ENCODE measurements at places on chromosomes 4 and X.

DNA sequence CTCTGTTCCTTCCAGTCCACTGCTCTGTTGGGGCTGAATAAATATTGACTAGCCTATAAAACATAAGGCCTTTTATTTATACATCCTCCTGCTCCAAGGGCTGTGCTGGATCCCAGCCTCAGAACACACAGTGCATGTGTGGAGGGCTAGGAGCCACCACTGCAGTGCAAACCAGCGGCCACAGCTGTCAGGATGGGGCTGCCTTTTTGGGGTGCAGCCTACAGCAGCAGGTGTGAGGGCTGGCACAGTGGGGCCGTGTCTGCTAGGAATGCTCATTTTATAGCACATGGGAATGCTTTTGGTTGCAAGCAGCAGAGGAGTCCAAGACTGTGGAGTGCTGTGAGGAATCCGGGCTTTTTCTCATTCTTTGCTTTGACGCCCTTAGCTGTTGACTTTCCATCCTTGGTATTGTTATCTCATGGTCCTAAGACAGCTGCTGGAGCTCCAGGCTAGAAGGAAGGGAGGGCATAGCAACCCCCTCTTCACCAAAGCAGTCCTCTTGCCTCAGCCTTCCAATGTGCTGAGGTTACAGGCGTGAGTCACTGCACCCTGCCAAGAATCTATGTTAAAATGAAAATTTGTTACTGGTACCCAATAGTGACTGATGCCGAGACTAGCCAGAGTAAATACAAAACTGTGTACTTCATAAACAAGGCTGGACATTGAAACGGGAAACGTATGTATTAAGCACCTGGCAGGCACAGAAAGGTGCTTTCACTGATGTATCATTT lies 334.3 kb upstream of the GATB start:
- DNase-seq = no peak

GRCh38 chr4:10057023-10057395 lies 35.7 kb upstream of the SLC2A9 start:
- no peak for DNase-seq

GRCh38 chr4:26362745-26363439 lies 42.1 kb downstream of the RBPJ start:
- no peak for DNase-seq

- DNase-seq = no peak
Observed at GRCh38 chrX:114959729-114960128, 57.7 kb downstream of the IL13RA2 start.

DNA sequence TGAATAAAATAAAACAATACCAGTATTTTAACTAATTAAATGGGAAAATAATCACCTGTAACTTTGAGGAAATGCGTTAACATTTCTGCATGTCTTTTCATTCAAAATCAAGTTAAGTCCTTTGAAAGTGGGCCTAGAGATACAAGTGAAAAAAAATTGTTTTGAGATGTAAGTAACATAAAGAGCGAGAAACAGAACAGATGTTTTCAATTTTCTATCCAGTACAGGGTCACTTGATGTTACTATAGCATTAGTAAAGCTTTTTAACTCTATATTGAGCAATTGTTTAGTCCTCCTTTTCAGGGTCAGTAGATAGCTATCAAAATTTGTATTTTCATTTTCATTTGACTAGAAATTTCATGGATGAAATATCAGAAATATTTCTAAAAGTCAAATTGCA lies 761.4 kb downstream of the CCSER1 start:
- DNase-seq = no peak

GRCh38 chr4:144583658-144584057 lies 62.3 kb upstream of the HHIP start:
- no peak for DNase-seq

DNA sequence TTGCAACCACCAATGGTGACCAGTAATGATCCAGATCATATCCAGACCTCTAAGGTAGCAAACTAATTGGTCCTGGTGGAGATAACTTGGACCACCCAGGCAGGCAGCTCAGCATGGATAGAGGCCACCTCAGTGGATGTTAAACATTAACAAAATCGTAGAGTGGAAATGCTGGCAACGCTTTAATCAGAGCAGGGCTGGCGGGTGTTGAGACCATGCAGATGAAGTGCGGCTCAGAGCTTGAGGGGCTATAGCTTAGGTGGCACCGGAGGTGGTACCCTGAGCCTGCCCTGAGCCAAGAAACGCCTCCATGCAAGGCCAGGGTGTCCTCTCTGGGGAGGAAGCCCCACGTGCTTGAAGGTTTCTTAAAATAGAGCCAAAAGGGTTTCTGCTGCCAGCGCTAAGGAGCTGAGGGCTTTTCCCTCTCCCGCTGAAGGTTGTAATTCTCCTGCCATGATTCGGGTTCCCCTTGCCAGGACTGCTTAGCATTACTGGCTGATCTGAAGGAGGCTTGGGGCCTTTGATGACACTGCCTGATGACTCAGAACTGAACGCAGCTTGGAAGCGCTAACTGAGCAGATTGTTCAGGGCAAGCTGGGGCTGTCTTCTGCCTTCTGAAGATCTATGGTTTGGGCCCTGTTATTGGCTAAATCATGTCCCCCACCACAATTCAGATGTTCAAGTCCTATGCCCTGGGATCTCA lies 177.8 kb upstream of the ATP6AP2 start:
- DNase-seq = no peak

GRCh38 chr4:74612837-74613236 lies 167.9 kb downstream of the AREG start:
- no peak for DNase-seq

- DNase-seq = no peak
Observed at GRCh38 chr4:95248720-95249425, 299.9 kb downstream of the UNC5C start.

GRCh38 chr4:75494563-75494962 lies 19.6 kb downstream of the RCHY1 start:
- DNase-seq = no peak

DNA sequence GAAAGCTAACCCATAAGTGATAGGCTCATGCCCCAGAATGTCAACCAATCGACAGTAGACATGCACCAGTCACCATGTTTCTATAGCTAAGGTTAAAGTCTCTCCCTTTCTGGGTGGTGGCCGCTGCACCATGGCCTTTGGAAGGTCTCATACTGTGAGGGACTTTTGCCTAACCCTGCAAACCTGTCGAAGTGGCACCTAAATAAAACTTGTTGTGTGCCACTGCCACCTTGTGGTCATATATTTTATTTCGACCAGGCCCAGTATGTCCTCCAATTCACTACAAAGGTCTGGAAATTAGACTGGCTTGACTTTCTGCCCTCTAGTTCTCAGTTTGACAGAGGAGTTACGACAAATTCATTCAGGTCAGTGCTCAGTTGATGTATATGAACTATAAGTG lies 163.1 kb downstream of the SMARCA1 start:
- DNase-seq = no peak

DNA sequence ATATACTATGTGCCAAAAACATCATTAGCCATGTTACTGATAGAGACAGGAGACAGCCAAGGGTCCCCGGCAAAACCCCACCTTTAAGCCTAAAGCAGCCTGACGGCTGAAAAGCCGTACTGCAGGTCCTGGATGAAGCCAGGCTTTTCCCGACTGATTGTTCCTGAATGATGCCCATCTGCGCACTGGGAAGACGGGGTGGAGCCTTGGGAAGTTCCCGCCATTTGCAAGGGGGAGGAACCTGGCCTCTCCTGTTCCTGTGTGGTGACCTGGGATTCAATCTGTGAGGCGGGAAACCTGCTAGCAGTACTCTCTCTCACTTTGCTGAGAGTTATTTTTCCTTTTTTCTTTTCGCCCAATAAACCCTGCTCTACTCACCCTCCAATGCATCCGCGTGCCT lies 15.1 kb upstream of the CAMK2D start:
- DNase-seq = no peak

GRCh38 chr4:182537031-182537795 lies 294.0 kb downstream of the TENM3 start:
- no peak for DNase-seq

GRCh38 chrX:113644426-113644825 lies 803.8 kb upstream of the AMOT start:
- DNase-seq = no peak

- no peak for DNase-seq
Observed at GRCh38 chr4:52873191-52873590, 11.1 kb downstream of the RASL11B start.

DNA sequence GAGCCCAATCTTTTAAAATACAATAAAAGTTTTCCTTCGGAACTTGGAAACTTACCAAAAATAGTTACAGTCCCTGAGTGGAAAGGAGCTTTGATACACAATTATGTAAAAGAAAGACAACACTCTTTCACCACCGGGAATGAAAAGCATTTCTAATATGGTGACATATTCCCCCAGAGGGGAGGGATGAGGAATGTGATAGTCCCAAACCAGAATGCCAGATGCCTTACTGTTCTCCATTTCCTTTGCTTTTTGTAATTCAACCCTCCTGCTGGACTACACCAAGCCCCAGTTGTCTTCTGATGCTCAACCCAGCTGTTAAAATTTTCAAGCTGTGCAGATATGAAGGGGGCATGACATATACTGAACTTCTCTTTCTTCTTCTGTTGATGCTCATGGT lies 4.1 kb downstream of the PRIMPOL start:
- no peak for DNase-seq

DNA sequence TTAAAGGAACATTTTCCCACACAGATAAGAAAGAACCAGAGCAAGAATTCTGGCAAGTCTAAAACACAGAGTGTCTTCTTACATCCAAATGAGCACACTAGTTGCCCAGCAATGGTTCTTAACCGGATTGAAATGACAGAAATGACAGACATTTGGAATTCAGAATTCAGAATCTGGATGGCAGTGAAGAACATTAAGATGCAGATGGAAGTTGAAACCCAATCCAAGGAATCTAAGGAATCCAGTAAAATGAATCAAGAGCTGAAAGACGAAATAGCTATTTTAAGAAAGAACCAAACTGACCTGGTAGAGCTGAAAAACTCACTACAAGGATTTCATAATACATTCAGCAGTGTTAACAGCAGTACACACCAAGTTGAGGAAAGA lies 21.5 kb downstream of the ANAPC10 start:
- DNase-seq = no peak

DNA sequence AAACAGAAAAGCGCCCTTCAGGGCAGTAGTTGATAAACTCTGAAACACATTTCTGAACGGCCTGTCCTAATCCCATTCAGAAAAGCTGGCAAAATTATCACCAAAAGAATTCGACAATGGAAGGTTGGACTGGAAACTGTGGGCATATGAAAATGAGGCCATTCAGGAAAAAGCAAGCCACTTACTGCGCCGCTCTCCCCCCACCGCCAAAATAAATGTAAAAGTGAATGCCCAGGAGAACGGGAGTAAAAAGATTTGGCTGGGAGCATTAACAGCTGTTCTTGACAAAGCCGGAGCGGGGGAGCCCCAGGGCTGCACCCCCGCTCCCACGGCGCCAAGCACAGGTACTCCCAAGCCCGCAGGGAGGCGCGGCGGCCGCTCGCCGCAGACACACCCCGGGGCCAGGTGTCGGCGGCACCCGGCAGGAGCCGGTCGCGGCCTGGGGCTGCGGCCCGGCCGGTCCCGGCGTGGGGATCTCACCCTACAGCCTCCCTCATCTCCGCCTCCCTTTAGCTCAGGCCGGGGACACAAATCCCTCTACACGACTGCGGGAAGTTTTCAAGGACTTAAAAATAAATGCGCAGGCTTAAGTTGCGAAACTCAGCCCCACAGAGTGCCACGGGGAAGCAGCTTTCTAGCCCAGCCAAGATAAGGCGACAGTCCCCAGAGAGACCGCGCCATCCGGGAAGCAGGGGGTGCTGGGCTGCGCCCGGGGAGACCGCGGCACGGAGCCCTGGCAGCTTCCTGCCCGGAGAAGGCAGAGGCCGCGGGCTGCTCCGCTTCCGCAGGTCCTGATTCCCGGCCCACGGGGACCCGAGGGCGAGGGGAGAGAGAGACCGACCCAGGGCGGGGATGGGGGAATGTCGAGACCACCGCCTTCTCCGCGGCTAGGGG lies 593 bp downstream of the SH3RF1 start:
- DNase-seq = peak; percentile 75

DNA sequence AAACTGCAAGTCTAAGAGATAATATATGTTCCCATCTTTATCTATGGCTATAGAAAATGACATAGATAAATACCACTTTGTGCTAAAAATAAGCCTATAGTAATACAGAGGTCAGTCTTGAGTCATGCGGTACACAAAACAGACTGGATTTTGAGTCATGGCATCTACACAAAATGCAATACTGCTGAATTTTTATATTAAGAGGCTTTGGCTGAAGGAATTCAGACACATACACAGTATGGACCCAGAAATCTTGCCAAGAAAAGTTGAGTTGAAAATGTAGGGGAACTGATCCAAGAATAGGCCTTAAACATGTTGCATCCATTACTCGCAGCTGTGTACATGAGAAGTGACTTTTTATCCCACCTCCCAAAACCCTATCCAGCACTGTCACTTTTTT lies 184.4 kb downstream of the TENM3 start:
- DNase-seq = no peak

DNA sequence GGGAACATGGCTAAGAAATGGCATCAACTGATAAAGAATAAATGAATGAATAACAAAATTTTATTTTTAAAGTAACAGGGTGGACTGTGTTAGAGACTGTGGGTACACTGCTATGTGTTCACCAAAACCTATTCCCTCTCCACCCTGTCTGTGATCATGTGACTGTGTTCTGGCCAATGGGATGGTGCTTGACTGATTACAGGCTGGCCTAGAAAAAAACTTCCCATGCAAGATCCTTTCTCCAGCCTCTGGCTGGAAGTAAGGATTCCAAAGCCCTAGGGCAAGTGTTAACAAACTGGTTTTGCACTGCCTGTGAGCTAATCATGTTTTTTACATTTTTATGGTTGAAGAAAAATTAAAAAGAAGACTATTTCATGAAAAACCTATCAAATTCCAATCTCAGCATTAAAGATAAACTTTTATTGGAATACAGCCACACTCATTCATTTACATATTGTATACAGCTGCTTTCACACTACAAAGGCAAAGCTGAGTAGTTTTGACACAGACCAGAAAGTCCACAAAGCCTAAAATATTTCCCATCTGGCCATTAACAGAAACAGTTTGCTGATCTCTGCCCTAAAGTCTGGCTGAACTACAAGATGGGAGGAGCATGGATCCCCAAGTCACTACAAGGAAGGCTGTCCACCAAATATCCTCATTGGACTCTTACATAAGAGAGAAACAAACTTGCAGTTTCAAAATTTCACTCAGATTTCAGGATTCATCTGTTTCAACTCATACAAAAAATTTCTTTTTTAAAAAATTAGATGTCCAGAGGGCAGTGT lies 133.2 kb downstream of the ARHGAP6 start:
- no peak for DNase-seq

GRCh38 chr4:100836929-100837328 lies 319.1 kb upstream of the EMCN start:
- no peak for DNase-seq

DNA sequence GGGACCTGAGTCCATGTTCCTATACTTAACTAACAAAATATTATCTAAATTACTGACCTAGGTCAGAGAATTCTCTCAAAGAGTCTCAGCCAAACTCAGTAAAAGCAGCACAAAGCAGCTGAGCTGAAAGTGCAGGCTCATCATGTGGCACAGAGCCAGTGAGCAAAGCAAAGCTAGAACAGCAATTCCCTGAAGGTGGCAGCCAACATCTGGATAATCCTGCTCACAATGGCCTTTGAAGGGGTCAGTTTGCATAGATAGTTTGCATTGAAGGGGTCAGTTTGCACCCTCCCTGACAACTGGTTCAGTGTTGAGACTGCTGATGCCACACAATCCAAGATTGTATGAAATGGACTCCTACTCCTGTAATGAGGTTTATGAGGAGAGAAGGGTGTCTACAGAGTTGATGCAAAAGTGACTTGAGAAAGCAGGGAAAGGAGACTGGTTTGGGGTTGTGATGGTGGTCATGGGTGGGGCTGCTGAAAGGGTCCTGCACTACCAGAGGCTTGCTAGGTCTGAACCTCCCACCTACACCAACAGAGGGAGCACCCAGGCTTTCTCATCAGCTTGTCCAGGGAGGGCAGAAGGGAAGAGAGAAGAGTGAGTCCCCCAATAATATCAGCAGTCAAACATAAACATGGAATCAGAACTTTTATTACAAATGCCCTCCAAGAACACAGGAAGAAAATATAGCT lies 39.7 kb downstream of the TRIM61 start:
- DNase-seq = no peak
